ENCODE measurements at places on chromosomes 1 and 21.

GRCh38 chr1:56901716-56902115 lies 47.1 kb downstream of the C8A start:
- no peak for DNase-seq

- no peak for DNase-seq
Observed at GRCh38 chr1:57882072-57882471, 458.2 kb upstream of the DAB1 start.

DNA sequence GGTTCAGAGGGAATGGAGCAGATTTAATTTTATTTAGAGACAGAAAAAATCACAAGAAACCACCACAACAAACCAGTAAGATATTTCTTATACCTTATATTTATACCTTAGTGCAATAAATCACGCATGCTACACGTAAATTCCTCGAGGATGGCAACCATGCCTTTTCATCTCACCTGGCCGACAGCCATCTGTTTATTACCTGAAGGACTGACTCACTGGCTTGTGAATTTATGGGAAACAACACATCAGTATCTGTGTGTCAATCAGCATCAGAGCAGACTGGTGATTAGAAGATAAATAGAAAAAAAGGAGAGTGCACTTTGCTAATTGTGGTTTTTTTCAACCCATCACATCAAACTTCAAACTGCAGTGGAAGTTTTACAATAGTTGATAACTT lies 58.4 kb downstream of the S1PR1 start:
- DNase-seq = no peak

GRCh38 chr21:34078915-34079314 lies 5.5 kb downstream of the MRPS6 start:
- no peak for DNase-seq

- no peak for DNase-seq
Observed at GRCh38 chr1:216888731-216889130, 165.5 kb upstream of the ESRRG start.

DNA sequence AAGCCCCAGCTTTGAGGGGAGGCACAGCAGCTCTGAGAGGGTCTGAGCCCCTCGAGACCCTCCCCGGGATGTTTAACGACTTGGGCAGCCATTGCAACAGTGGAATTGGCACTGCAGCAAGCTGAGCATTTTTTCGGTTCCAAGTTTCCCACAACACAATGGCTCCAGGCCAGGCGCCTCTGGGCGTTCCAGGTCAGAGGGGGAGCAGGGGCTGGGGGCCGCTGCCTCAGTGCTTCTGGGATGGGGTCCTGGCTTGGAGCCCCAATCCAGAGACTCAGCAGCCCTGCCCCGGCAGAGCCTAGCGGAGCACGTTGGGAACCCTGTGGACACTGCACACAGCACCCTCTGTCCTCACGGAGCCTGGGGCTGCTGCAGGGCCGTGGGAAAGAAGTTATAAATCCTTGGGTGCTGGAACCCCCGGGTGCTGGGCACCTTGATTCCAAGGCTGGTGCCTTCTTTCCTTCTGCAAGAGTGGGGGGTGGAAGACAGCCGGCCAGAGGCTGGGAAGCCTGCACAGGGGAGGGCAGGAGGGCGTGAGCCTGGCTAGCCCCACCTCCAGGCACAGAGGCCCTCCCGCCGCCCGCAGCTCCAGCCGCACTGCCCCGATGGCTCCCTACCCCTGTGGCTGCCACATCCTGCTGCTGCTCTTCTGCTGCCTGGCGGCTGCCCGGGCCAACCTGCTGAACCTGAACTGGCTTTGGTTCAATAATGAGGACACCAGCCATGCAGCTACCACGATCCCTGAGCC lies 50.1 kb downstream of the COL18A1 start:
- peak; percentile 25 for DNase-seq

GRCh38 chr1:26162220-26162709 lies 3.4 kb downstream of the FAM110D start:
- no peak for DNase-seq

DNA sequence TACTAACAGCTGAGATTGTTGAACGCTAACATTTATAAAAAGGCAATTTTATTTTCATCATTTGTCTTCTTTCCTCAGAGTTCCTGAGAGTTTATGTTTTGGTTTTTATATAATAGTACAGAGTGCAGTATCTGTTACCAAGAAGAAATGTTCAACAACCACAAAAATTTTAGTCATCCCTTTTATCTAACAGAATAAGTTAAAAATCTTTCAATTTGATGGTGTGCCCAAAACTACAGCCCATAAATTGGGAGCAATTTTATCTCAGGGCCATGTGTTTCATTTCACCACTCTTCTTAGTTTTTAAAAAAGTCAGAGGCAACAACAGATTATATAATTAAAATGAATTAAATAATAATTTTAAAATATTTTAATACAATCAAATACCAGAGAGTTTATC lies 37.1 kb downstream of the NEXN start:
- DNase-seq = peak; percentile 63

GRCh38 chr1:2594001-2594640 lies 7.5 kb downstream of the PRXL2B start:
- no peak for DNase-seq

- DNase-seq = no peak
Observed at GRCh38 chr21:31418377-31419001, 74.4 kb upstream of the TIAM1 start.

DNA sequence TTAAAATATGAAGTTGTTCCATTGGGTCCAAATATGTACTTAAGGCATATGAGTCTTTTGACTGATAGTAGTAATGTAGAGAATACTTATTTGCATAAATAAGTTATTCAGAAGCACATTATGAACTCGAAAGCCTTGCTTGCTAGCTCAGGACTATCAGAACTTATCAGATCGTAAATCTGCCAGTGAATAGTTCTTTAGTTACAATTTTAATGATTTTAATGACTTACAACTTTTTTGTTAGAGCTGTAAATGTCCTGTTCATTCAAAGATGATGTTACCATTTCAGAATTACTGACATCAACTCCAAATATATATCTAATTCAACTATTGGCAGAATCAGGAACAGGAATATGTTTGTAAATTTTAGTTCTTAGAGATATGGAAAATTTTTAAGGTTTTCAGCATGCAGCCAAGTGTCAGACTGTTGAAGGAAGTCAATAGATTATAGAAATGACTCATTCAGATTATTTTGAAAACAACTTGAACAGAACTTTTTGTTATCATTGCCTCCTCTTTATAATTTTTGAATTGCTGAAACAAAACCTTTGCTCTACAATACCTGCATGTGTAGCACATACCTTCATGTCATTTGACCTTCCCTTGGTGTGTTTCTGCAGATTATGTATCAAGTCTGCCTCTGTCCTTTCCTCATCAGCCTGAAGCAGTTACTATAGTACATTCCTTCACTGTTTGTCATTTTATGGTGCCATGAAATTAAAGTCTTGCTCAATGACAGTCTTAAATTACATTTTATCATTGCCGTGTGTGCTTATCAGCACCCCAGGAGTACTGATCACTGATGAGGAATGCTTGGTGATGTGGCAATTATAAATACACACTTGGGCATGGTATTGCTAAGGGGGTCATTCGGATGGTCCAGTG lies 44.9 kb downstream of the LRRC8D start:
- DNase-seq = peak; percentile 84

GRCh38 chr21:37940691-37941090 lies 24.4 kb upstream of the KCNJ6 start:
- no peak for DNase-seq

- DNase-seq = no peak
Observed at GRCh38 chr1:110196917-110197765, 13.0 kb upstream of the KCNC4 start.

DNA sequence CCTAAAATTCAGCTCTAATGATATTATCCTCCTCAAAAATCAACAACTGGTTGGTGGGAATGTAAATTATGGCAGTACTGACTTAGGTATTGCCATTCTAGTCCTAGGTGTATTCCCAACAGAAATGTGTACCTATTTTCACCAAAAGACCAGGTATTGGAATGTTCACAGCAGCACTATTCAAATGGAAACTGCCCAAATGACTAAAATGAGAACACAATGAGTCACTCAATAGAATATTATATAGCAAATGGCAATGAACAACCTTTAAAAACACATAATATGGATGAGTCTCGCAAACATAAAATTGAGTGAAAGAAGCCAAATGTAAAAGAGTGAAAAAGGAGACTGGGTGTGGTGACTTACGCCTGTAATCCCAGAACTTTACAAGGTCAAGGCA lies 44.9 kb downstream of the GADD45A start:
- no peak for DNase-seq

GRCh38 chr1:217718873-217719272 lies 87.7 kb downstream of the SPATA17 start:
- DNase-seq = peak; percentile 5

DNA sequence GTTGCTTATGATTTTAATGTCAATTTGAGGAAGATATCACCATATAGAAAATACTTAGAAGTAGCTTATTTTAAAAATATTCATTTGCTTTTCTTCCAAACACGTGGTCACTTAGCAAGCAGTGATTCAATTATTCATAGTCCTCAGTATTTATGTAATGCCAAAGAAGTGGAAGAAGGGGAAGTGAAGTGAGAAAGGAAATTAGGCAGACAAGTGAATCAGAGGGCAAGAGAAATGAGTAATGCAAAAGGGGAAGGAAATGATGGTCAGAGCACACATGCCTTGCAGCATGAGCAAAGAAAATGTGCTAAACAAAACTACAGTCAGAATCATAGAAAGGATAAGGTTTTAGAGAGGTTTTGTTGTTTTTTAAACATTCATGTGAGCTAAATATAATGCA lies 31.8 kb downstream of the SDCCAG8 start:
- DNase-seq = peak; percentile 96

GRCh38 chr1:28322194-28322593 lies 6.6 kb upstream of the MED18 start:
- DNase-seq = no peak

DNA sequence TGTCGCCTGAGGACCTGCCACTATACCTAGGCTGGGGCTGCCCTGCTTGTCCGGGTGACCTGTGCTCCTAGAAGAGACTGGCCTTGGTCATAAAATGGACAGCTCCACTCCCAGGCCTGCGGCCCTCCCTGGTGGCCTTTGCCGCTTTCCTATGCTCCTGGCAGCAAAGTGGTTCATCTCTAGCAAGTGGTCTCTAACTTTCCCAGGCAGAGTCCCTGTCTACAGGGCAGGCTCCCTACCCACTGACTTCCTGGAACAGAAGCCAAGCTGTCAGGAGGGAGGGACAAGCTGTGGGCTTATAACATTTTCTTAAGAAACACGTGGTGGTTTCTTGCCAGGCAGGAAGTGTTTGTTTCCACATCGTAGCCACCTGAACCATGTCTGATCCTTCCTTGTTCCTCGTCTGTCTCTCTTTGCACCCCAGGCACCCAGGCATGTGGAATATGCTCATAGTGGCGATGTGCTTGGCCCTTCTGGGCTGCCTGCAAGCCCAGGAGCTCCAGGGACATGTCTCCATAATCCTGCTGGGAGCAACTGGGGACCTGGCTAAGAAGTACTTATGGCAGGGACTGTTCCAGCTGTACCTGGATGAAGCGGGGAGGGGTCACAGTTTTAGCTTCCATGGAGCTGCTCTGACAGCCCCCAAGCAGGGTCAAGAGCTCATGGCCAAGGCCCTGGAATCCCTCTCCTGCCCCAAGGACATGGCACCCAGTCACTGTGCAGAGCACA lies 10.1 kb downstream of the H6PD start:
- no peak for DNase-seq
